Lower leg skin (tissue), 4 donors: ENCODE measurements at places on chromosomes 1 and 21. TPM values are rescaled to one million over a fixed set of nuclear protein-coding genes. Genes with fewer than 3 reads are reported as not detected.

Gene ATP13A2
- 50.2 TPM for total RNA-seq

Gene CCDC30
- total RNA-seq = 2.2 TPM

Gene ROR1
- total RNA-seq = 28.6 TPM

Gene SLC1A7
- total RNA-seq = not detected

Gene MEX3A
- 0.21 TPM for total RNA-seq

Gene OR10J1
- total RNA-seq = not detected

Gene LHX8
- not detected for total RNA-seq

Gene HMGCS2
- 162 TPM for total RNA-seq

Gene DISC1
- total RNA-seq = 3.0 TPM

Gene KIF14
- total RNA-seq = 0.38 TPM

Gene ZNF648
- total RNA-seq = 0.12 TPM

Gene IL6R
- total RNA-seq = 14.7 TPM

Gene LRIG2
- 21.8 TPM for total RNA-seq

Gene CALML6
- 0.89 TPM for total RNA-seq
